ENCODE measurements at places on chromosomes 13 and 19.

DNA sequence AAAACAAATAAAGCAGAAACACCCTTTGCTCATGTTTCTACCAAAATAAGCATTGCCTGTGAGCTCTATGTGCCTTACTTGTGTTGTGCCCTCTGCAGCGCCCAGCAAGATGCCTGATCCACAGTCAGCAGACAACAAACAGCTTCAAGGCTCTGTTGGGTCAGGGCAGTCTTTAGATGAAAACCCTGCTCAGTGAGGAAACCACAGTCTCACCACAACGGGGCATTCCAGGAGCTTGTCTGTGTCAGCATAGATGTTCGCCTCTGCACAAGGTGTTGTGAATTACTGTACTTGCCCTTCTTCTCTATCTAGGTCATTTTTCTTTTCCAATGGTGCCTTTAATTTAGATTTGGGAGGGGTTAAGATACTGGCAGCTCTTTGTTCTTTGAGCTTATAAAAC, 251.9 kb downstream of the COL4A1 start:
- DNase-seq, result no peak

DNA sequence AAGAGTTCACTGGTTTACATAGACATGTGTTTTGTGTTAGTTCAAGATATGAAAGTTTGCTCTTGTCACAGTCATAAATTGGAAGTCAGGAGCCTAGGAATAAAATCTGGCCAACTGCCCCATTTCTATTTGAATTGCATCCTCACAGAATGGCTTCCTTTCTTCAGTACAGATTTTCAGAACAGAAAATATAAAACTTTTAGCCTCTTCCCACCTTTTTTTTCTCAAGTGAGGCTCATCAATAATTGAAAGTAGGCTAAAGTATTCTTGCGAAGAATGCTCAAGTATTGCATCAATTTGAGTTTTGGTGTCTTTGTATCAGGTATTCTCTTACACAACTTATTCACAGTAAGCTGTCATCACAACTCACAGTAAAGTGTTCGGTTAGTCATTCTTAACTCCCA, 802.7 kb downstream of the PCDH9 start:
- no peak for DNase-seq

- no peak for DNase-seq
These were observed 57.5 kb upstream of the EEF1AKMT1 start for GRCh38 chr13:20831254-20831653.

- no peak for DNase-seq
These were observed 27.9 kb upstream of the GPR183 start for GRCh38 chr13:99335087-99335486.

- DNase-seq, result peak; percentile 65
These were observed 752 bp downstream of the ZMYM5 start for GRCh38 chr13:19862481-19863313.

DNA sequence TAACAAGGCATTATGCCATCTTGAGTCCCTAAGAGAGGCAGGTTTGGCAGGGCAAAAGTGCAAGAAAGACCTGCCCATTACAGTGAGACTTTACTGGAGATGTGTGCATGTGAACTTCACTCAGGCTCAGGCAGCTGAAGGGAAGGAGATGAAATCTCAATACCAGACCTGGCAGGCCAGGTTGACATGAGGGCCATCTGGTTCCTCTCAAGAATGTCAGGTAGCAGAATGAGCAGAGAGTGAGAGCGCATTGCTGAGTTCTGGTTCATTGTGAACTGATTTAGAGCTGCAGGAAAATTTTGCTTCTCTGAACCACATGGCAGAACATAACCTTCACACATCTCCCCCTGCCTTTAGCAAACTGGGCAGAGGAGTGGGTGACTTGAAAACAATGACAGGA, 406.3 kb downstream of the GPC5 start:
- no peak for DNase-seq

GRCh38 chr13:27138457-27139093, 33.0 kb downstream of the USP12 start:
- no peak for DNase-seq

DNA sequence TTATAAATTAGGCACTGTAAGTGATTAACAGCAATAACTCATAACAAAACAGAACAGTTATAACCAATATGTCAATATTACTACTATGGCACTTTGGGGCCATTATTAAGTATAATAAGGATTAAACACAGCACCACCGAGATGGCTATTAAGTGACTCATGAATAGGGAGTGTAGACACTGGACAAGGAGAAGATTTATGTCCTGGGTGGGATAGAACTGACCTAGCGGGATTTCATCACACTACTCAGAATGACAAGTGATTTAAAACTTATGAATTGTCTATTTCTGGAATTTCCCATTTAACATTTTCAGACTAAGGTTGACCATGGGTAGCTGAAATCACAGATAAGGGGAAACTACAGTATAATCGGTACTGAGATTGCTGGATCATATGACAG, 79.0 kb upstream of the SLC7A1 start:
- DNase-seq, result no peak

GRCh38 chr13:110528371-110528770, 33.2 kb downstream of the RAB20 start:
- DNase-seq, result no peak

GRCh38 chr13:105139380-105140285, 1395.8 kb downstream of the EFNB2 start:
- DNase-seq, result peak; percentile 69

GRCh38 chr13:27559719-27560118, 60.6 kb downstream of the LNX2 start:
- DNase-seq, result no peak

DNA sequence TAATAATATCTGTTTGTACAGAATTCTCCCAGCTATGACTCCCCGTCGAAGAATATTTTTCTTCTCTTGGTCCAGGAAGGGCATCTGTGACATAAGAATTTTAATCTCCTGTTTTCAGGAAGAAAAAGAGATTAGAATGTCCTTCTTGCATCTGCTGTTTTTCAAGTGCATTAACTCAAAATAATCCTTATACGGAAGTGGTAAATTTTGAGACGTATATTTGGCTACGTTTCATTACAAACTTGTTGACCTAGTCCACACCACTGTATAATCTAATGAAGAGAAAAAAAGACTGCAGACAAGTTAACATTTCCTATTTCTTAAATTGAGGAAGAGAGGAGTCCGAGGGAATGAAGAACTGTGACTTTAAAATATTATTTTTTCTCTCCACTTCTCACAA, 959.9 kb downstream of the DIAPH3 start:
- no peak for DNase-seq

DNA sequence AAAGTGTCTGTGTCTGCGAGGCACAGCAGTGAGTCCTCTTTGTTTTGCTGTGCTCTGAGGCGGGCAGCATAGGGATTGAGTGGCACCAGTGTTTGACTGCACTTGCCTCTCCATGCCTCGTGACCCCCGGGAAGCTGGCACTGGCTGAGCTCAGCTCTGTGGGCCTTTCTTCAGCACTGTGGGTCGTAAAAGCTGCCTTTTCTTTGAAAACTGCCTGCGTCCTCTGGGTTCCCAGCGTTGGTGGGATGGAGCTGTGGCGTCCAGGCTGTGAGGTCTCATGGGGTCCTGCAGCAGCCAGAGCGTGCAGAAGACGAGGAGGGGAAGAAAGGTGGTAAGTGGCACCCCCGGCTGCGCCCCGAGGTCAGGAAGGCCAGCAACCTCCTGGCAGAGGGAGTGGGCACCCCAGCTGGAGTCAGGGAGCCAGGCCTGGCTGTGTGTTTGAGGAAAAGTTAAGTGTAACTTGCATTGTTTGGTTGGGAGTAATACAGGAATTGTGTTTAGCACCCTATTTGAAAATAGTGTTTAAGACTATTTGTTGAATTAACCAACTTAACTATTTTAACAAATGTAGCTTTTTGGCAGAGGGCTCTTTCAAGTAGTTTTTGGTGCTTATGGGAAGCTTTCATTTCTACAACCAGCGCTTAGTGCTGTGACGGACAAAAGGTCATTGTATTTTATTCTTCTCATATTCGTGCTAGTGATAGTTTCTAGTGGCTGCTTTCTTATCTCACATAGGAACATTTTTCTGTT, 79.3 kb upstream of the TEX29 start:
- DNase-seq, result no peak

DNA sequence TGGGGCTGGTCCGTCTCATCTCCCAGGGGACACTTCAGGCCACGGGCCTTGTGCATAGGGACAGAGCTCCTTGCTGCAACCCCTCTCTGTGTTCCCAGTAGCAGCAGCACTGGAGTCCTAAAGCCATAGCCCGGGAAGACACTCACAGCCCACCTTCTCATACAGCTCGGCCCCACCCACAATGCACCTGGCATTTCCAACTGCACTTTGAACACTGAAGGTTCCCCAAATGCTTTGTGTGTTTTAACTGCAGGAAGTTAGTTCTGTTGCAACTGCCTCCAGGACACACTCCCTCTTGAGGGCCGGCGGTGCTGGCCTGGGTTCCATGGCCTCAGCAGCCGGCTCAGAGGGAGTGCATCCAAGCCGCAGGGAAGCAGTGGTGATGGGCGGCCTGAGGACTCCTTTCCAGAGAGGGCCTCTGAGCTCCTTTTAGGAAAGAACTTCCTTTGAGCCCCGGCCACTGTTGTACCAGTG, 22.7 kb upstream of the TMEM255B start:
- DNase-seq, result no peak

- no peak for DNase-seq
These were observed 77.5 kb downstream of the ZAR1L start for GRCh38 chr13:32237681-32238080.

DNA sequence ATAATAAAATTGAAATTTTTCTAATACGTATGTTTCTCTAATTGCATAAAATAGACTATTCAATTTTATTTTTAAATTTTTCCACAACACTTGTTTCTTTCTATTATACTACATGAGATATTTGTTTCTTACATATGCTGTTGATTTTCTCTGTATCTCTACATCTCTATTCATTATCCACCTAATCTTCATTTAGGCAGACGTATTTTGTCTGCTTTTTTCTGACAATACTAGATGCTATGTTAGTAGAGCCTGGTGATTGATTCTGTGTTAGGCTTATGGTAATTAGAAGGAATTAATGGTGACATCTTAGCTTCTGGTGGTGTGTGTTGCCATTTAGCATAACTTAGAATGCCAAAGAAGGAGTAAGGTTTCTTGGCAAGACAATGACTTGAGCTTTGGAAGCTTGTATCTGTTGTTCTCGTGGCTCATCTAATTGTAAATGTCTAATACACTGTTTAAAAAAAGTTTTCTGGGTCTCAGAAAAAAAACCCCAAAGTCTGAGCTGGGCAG, 1610.7 kb upstream of the PCDH20 start:
- DNase-seq, result no peak

- DNase-seq, result peak; percentile 60
These were observed 937 bp upstream of the SPRY2 start for GRCh38 chr13:80341756-80342370.

- DNase-seq, result peak; percentile 93
These were observed 461 bp upstream of the HSPB6 start for GRCh38 chr19:35757231-35757748.

DNA sequence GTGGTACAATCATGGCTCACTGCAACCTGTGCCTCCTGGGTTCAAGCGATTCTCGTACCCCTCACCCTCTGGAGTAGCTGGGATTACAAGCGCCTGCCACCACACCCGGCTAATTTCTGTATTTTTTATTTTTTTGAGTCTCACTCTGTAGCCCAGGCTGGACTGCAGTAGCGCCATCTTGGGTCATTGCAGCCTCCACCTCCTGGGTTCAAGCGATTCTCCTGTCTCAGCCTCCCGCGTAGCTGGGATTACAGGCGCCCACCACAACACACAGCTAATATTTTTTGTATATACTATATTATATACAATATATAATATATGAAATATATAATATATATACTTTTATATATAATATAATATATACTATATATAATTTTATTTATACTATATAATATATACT, 52.5 kb downstream of the COLGALT1 start:
- no peak for DNase-seq

GRCh38 chr19:925087-925525, 729 bp upstream of the ARID3A start:
- peak; percentile 87 for DNase-seq

DNA sequence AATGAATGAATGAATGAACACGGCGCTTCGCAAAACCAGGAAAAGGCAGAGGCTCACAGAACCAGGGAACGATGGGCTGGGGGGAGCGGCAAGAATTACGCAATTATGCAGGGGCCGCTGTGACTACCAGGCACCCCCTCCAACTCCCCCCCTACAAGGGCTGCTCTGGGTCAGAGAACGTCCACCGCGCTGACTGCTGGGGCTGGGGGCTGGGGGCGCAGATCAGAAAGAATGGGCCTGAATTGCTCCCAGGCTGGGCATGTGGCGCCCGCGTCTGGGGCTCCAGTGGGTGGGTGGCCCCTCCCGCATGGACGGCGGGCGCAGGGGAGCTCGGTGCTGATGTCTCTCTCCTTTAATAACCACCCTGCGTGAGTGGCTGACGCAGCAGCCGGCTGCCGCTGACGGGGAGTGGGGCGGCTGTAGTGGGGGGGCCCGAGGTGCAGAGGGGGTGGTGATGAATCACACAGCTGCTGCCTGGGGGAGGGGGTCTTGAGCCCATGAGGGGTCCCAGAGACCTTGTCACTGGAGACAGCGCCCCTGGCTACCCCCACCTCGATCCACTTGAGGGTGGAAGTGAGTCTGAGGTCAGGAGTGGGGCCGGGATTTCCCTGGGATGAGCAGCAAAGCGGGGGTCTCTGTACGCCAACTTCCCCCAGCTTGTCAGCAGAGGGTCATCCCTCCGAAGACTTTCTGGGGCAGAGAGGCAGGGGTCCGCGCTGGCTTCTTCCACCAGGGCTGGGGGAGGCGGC, 1.5 kb upstream of the CIRBP start:
- DNase-seq, result peak; percentile 81

GRCh38 chr19:14843578-14843977, 5.1 kb downstream of the OR7A10 start:
- no peak for DNase-seq

DNA sequence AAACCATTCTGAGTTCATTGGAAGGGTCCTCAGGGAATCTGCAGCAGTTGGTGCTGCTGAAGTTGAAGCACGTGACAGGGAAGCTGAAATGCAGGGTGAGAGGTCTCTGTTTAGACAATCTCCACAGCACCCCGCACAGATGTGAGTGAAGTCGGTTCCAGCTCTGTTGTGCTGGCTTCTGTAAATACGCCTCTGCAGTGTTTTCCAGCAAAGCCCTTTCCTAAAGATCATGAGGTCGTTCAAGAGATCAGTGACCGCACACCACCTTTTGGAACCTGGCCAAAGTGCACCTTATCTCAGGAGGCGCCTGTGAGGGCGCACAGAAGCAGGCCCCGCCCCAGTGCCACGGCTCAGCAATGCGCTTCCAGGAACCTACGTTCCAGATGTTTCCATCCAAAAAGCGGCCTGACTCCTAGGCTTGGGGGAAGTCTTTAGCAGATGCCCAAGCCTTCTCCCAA, 10.8 kb downstream of the CUL4A start:
- DNase-seq, result no peak

DNA sequence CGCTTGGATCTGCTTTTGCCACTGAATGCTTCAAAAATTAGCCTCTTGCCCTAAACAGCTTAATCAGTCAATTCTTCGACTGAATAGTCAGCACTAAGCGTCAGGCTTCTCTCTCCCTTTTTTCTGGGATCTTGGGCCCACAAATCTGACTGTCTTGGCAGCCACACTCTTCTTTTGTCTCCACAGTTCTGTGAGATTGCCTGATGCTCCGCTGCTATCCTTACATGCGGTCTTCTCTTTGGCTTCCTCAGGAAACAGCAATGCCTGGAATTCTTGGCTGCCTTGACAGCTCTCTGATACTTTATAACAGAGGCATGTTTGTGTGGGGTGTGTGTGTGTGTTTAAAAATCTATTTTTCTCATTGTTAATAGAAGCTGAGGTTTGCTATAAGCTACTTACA, 32.6 kb downstream of the ERCC5 start:
- DNase-seq, result no peak
